Nephron progenitor cell (in vitro differentiated cells): ENCODE measurements at places on chromosomes 6 and 20.

- no peak for DNase-seq
These were observed 11.2 kb downstream of the ZBTB2 start for GRCh38 chr6:151379933-151380847.

DNA sequence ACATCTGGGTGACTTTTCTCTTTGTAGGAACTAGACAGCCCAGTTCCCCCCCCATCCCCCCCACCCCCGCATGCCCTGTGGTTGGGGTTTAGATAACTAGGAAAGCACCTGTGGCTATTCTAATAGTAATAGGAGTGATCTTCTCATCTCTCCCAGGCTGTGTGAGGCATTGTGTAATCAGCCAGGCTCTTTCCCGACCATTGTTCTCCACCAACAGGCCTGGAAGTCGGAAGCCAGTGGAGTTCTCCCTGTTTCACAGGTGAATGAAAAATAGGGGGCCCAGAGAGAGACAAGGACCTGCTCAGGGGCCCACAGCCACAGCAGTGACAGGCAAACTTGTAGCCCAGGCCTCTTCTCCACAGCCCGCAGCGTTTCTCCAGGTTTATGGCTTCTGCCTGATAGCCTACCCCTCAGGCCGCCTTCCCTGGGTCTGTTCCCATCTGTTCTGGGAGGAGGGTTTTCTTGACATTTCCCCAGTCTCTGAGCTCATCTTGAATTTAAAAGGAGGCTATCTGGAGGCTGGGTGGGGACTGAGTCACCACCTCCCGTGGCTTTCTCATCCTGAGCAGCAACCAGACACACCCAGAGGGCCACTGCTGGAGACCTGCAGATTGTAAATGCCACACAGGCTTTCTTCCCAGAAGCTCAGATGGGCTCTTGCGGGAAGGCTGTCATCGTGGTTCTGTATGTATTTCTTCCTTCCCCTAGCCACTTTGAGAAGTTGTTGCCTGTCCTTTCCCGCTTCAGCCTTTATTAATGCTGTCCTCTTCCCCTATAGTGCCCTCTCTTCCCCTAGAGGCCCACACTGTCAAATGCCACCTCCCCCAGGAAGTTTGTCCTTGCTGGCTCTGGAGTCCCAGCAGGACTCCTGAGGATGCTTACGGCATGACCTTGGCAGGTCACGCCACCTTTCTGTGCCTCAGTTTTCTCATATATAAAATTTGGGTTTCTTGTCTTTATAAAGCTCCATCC, 75.9 kb upstream of the MYL9 start:
- no peak for DNase-seq

DNA sequence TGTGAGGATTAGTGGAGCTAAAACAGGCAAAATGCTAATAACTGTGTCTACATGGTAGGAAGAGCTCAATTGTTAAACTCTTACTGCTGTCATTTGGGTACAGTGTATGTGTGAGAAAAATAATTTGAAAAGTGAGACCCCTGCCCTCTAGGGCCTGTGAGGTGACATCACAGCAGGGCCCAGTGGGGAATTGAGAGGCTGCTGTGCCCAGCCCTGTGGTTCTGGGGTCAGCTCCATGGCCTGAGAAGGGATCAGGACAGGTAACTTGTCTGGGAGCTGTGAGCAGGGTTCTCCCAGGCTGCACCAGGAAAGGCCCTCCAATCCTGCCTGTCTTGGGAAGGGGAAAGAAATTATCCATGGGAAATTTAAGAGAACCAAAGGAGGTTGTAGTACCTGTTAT, 1.3 kb downstream of the SIRPB1 start:
- DNase-seq = no peak

- no peak for DNase-seq
These were observed 405.7 kb downstream of the LMBRD1 start for GRCh38 chr6:69391106-69391505.

- no peak for DNase-seq
These were observed 7.1 kb upstream of the ABHD16B start for GRCh38 chr20:63854069-63854765.

DNA sequence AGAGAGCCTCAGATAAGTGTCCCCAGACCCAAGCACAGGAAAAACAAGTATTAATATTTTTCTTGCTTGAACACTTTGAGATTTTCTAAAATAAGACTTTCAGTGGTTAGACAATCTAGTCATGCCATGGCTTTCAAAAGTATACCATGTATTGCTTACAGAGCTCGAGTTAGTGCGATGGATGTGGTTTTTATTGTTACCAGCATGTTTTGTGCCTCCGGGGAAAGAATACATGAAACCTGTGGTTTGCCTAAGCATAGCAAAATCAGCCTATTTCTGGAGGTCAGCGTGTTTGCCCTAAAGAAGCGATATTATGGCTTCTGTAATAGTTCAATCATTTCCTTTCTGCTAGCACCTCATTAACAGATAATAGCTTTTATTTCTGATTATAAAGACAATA, 21.6 kb downstream of the RIN2 start:
- no peak for DNase-seq

DNA sequence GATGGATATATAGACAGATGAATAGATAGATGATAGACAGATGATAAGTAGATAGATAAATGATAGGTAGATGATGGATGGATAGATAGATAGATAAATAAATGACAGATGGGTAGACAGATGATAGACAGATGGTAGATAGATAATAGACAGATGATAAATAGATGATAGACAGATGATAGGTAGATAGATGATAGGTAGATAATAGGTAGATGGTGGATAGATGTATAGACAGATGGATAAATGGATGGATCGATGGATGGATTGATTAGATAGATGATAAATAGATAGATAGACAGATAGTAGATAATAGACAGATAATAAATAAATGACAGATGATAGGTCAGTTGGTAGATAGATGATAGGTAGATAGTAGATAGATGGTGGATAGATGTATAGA, 212.7 kb downstream of the NFATC2 start:
- no peak for DNase-seq

- DNase-seq = no peak
These were observed 51.5 kb downstream of the KCNS1 start for GRCh38 chr20:45049438-45049837.
